Stimulated activated CD8-positive, alpha-beta memory T cell treated with anti-CD3 and anti-CD28 coated beads, Interleukin-7, amount 100 ng/mL, for 24 hours (primary cell): ENCODE measurements at places on chromosomes 4 and X.

DNA sequence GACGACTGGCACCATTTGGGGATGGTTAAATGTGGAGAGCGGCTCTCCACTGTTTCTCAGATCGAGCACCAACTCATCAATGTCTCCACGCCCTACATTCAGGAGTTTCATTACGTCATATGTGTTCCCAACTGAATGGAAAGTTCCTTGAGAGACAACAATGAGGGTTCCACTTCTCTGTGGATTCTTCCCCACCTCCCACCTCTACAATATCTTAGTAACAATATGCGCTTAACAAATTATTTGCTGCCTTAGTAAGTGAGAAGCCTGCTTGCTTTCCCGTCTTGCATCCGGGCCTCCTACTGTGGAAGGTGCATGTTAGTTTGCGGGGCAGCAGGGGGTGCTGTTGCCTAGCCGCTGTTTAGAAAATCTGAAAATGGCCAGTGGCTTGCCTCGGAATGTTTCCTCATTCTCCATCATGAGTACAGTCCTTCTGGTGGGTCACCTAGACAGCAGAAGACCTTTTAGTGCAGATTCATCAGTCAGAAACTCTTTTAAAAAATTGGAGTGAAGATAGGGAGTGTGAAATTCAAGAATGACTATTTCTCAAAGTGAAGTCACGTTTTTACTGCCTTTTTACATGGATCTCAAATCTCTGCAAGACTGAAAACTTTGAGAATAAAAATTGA, 55.7 kb downstream of the PHOX2B start:
- DNase-seq = peak; percentile 6

GRCh38 chrX:17591741-17592110, 145.6 kb upstream of the SCML1 start:
- DNase-seq = no peak

GRCh38 chr4:41204400-41204978, 9.9 kb downstream of the APBB2 start:
- no peak for DNase-seq

- DNase-seq = no peak
Measured at GRCh38 chr4:131441004-131441688, 1707.9 kb upstream of the PCDH10 start.

GRCh38 chr4:15065516-15065915, 63.2 kb downstream of the CPEB2 start:
- DNase-seq = no peak

GRCh38 chrX:121256647-121257046, 209.2 kb downstream of the GLUD2 start:
- no peak for DNase-seq

DNA sequence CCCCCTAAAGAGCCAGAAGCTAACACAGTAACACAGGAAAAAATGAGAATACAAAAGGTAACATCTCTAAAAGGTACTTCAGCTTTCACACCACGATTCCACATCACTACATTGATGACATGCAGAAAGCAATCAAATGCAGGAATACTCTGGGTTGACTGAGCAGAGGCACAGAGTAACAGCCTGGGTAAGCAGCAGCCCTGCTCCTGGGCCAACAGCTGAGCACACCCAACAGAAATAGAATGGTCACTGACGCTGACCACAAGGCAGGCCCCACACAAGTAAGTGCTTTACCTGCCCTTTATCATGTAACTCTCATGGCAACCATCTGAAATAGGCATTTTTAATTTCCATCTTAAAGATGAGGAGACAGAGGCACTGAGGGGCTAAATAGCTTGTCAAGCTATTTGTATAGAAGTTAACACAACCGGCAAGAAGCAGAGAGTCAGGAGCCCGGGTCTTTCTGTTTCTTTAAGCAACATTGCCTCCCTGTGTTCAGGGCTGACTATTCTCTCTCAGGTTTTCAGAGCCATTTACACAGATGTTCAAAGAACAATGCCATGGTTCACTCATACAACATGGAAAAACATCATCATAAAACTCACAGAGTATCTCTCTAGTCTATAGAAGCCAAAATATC, 168.9 kb downstream of the ZNF674 start:
- DNase-seq = no peak

DNA sequence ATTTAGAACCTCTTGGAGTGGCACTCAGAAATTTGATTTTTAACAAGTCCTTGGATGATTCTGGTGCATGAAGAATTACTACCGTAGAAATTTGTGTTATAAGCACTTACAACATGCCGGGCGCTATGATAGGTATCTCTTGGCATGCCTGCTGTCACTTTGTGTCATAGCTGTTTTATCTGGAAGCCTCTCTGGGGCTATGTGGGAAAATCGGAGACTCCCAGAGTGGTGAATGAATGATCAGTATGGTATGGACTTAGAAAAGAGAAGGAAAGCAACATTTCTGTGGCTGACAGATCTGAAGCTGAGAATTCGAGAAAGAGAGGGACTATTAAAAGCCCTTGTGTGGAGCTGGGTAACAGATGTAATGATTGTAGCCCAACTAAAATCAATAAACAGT, 177.4 kb upstream of the MAMLD1 start:
- no peak for DNase-seq

DNA sequence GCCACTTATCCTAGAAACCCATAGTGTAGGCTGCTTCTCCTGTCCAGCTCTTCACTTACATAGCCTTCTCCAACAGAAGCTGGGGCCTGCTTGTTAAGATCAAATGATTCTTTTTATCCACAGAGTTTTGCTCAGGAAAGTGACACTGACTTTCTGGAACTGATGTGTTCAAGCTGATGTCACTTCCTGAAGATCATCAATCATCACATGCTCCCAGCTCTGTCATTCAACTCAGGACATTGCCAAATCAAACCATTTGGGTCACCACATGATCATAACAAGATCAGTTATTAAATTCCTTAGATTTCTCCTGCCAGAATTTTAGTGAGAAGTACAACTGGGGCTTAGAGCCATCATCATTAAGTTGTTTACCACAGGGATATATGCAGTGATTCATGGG, 39.4 kb downstream of the GLRA3 start:
- DNase-seq = no peak

DNA sequence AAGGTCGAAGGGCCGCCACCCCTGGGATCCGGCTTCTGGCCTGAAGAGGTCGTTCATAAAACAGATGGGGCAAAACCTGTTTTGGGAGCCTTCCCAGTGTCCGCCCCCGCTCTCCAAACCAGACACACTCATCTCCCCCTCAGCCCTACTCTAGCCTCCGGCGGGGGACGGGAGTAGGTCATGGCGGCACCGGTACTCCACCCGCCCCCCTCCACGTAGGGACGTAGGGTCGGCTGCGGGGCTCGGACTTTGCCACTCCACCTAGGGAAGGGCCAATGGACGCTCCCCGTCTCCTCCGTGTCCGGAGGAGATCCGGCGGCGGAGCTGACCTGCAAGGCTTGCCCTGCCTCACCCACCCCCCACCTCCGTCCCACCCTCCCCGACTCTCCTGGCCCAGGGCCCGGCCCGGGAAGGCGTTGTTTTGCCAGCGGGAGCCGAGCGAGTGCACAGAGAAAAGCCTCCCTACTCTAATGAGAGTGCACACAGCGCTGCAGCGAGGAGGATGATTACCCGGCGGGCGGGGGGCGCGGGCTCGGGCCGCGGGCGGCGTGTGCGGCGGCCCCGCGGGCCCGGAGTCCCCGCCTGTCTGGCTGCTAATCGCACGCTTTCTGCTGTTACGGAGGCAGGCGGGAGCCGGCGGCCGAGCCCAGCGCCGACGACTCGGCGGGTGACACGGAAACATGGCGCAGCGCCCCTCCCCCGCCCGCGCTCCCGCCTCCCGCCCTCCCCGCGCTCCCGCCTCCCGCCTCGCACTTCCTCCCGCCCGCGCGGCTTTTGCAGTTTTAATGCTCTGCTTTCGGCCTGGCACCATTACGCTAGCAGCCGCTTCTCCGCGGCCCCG, 8.3 kb upstream of the BCOR start:
- DNase-seq = no peak

DNA sequence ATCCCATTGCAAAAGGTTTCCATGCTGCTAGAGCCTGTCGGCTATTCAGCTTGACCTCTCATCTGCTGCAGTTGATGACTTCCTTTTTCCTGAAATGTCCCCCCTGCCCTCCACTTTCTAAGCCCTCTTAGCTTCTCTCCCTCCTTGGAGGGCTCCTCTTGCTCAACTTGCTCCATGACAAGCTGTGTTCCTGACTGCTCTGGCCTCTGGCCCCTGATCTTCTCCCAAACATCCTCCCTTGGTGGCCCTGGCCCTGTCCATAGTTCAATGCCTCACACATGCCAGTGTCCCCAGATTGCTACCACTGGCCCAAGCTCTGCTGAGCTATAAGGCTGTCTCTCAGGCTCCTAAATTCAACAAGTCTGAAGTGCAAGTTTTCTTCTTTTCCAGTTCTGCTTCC, 29.6 kb downstream of the RASL11B start:
- no peak for DNase-seq

GRCh38 chrX:134692990-134693389, 34.7 kb upstream of the PLAC1 start:
- DNase-seq = no peak

- DNase-seq = no peak
Measured at GRCh38 chrX:137550665-137551261, 15.2 kb upstream of the ZIC3 start.

- DNase-seq = no peak
Measured at GRCh38 chrX:120269373-120270035, 18.9 kb downstream of the ZBTB33 start.

- DNase-seq = no peak
Measured at GRCh38 chrX:70079297-70079696, 17.0 kb downstream of the OTUD6A start.

- no peak for DNase-seq
Measured at GRCh38 chr4:26001413-26001812, 87.4 kb downstream of the SMIM20 start.

DNA sequence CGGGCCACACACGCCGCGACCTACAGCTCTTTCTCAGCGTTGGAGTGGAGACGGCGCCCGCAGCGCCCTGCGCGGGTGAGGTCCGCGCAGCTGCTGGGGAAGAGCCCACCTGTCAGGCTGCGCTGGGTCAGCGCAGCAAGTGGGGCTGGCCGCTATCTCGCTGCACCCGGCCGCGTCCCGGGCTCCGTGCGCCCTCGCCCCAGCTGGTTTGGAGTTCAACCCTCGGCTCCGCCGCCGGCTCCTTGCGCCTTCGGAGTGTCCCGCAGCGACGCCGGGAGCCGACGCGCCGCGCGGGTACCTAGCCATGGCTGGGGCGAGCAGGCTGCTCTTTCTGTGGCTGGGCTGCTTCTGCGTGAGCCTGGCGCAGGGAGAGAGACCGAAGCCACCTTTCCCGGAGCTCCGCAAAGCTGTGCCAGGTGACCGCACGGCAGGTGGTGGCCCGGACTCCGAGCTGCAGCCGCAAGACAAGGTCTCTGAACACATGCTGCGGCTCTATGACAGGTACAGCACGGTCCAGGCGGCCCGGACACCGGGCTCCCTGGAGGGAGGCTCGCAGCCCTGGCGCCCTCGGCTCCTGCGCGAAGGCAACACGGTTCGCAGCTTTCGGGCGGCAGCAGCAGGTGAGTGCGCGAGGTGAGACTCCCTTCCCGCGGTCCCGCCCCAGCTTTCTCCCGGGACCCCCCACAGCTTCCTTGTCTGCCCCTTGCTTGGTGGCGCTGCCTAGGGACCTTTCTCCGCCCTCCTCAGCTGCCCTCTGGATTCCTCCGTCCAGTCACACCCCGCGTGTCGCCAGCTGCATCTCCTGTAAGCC, 678 bp downstream of the BMP3 start:
- no peak for DNase-seq

DNA sequence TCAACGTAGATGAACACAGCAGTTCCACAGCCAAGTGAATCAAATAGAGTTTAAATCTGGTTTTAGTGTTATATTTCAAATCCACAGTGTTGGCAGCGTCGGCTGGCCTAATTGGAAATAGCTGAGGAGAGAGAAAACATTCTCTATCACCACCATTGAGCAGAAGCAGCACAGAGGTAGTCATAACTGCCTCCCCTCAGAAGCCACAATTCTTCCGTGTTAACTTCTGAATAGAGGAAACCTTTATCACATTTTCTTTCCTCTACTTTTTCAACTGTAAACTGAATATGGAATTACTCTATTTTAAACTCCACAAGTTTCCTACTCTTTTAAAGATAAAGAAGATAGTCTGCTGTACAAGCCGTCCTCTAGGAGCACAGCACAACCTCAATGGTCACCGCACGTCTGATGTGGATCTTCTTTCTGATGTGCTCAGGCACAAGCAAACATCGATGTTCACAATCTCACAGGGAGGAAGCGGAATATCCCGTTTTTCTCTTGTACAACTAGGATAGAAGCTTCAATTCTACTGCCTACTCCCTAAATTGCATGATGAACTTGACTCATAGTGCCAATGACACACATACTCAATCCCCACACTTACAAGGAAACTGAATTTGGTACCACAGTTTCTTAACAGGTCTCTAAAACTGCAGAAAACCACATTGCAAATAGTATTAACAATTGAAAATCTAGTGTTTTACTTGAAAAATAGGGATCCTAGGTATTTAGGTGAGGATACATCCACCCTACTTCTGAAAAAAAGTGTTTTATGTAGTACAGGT, 217.8 kb upstream of the ETNPPL start:
- DNase-seq = no peak

DNA sequence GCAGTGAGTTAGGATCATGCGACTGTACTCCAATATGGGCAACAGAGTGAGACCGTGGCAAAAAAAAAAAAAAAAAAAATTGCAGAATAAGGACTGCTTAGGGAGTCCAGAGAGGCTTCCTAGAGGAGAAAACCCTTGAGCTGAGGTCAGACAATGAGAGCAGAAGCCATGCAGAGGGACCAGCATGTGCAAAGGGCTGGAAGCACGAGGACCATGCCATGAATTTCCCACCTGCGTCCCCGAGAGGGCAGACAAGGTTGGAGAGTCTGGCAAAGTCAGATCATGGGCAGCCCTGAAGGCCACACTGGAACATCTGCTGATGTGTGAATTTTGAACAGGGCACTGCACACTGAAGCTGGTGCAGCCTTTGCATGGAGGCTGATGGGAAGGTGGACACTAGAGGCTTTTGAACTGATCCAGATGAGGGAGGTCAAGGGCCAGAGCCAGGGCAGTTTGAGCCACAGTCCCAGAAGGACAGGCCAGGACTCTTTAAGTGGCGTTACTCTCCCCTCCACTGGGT, 6.5 kb upstream of the JAKMIP1 start:
- DNase-seq = no peak

- DNase-seq = no peak
Measured at GRCh38 chr4:7367406-7367805, 67.3 kb downstream of the PSAPL1 start.

- no peak for DNase-seq
Measured at GRCh38 chr4:51895158-51895557, 52.2 kb downstream of the DCUN1D4 start.

DNA sequence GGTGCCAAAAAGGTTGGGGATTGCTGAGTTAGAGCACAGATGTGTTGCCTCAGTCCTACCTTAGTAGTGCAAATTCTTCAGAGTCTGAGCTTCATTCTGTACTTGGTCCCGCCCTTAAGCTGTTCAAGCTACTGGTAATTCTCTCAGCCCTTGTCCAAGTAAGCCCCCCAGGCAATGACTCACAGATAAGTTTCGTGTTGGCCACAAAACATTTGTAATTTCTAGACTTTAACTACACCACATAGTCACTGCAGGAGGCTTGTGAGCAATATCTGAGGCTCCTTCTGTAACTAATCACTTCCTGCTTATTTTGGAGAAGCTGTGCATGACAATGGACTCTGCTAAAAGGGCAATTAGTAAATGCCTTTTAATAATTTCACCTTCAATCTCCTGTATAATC, 1420.5 kb downstream of the PCDH7 start:
- no peak for DNase-seq
